ENCODE measurements at places on chromosomes 16 and 17.
A peak's percentile ranks its signal among the peaks of the same experiment; 100 is the strongest.

GRCh38 chr16:70572050-70572925 is 48.7 kb downstream of the SF3B3 start:
- peak; percentile 20 for DNase-seq

DNA sequence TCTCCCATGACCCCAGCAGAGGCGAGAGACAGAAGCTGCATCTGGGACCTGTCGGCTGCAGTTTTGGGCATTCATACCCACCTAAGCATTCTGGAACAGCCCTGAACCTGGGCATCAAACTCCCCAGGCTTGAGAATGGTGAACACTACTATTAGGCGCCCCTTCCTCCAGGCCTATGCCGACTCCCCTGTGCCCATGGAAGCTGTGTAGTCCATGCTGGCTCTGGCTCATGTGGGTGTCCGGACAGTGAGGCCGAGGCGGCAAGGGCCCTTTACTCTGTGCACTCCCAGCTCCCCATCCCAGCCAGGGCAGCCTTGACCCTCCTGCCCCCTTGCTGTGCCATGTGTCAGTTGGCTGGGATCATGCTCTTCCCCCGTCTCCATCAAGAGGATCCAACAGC is 89.0 kb upstream of the TOB1 start:
- no peak for DNase-seq

- DNase-seq, result peak; percentile 99
These were observed at the start of the genes ZNF646 and ZNF668 for GRCh38 chr16:31073970-31074813. Gene ZNF646 (plus strand): TSS chr16:31074422. CDS start chr16:31076325, 1,903 bp downstream. Gene ZNF668 (minus strand): TSS chr16:31074240. CDS start chr16:31064459, 9,781 bp downstream.

DNA sequence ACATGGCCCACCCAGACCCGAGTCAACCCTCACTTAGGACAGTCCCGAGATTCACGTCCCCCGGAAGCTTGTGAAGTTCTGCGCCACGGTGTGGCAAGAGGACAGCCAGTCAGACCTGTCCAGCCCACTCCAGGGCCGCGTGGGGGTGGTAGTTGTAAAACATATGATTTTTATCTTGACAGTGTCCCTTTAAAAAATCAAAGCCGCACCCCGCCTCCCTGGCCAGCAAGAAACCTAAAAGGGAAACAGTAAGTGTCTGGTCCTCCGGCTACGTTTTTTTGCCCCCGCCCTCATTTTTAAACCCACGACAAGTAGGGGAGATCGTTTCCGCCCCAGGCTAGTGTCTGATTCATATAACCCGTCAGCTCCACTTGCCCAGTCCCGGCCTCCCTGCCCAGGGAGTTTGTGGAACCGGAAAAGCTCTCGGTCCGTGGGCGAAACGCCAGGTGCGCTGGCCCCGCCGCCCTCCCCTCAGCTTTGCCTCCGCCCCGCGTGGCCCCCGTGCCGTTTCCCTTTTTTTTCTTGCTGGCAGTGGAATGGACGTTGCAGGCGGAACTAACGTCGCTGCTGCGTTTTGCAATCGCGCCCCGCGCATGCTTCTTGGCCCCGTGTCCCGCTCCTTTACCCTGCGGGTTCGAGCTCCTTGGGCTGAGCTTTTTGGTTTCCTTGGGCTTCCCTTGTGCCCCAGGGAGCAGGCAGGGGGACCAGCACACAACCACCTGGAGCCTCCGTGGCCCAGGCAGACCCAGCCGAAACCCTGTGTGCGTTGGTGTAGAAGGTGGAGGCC is 13.3 kb upstream of the NUDT16L1 start:
- no peak for DNase-seq

DNA sequence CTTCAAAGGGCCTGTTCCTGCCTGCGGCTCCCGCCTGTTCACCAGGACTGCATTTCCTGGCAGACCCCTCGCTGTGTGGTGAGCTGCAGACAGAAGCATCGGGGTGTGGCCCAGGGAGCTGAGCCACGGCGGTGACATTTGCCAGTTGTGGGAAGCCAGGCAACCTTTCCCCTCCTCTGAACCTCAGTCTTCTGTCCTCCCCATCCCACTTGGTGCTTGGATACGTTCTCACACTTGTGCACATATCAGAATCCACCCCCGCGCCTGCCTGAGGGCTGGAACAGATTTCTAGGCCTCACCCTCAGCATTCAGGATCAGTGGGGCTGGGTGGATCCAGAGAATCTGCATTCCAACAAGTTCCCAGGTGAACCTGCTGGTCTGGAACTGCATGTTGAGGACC is 63.5 kb downstream of the CRISPLD2 start:
- no peak for DNase-seq

GRCh38 chr16:81551151-81551808 is 106.7 kb downstream of the CMIP start:
- peak; percentile 65 for DNase-seq

DNA sequence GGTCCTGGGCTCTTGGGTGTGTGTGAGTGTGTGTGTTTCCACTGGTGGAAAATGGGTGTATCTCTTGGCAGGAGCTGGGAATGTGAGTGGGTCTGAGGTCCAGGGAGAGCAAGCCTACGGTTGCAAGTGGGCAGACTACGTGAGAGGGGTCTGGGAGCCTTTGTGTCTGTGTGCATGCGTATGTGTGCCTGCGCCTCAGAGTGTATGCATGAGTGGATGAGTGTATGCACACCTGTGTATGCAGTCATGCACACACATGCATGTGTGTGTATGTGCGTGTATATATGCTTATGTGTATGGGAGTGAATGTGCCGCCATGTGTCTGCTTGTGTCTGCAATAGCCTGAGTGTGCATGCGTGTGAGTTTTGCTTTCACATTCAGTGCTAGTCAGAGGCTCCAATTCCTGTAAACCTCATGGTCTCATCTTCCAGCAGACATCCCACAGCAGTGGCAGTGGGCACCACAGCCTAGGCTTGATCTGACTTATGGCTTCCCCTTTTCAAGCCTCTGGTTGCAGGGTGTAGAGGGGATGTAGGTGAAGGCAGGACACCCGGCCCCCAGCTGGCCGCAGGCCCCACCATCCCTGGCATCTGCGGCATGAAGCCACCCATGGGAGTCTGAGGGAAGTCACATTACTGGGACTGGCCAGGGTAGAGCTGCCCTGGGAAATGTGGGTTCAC is 19.7 kb upstream of the RMI2 start:
- no peak for DNase-seq

DNA sequence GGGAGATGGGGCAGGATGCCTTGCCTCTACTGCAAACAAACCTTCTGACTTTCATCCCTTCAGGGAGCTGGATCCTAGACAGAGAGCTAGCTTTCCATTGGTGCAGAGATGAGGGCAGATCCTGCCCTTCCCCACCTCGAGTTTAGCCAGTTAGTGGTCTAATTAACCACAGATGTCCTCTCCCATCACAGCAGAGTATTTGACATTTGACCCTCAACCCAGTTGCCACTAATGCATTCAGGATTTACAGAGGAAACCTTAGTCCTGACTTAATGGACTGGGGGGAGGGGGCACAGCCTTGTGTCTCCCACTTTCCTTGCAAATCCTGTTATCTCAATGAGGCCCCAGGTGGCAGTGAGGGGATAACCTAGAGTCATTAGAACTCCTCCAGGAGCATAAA is 10.2 kb downstream of the PIP4K2B start:
- peak; percentile 30 for DNase-seq

- DNase-seq, result no peak
These were observed at the start of gene GRB7 for GRCh38 chr17:39737760-39738567. Gene GRB7 (plus strand): TSS chr17:39737938. CDS start chr17:39742302, 4,364 bp downstream.

GRCh38 chr17:61474235-61474927 is 22.2 kb downstream of the TBX4 start:
- peak; percentile 70 for DNase-seq

DNA sequence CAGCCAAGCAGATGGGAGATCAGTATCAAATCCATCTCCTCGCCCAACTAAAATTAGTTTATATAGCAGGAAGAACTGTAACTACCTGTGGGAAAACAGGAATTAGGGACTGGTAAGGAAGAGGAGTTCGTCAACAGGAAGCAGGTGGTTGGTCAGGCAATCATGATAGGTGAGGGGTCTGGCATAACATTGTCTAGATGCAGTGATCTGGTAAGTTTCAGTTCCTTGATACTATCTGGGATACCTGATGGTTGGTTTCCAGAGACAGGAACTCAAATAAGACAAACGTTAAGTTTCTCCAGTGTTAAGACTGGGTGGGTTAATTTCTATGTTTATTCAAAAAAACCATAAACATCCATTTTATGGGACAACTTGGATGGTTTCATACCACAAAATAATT is 53.8 kb downstream of the CEP112 start:
- DNase-seq, result no peak

- no peak for DNase-seq
These were observed 11.5 kb upstream of the KRT38 start for GRCh38 chr17:41452281-41452680.

DNA sequence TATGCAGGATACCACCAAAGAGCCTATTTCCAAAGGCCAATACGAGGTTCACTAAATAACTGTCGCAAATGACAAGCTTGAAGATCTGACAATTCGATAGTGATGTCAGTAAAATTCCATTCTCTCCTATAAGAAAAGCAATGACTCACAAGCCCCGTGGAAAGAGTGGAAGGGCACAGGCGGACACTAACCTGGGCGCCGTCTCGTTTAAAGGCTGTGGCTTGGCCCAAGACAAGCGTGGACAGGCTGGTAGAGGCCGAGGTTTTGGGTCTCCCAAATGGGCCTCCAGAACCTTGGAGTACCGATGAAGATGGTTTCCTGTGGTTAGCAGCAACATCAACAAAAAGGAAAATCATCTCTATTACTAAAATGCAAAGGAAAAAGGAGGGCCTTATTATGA is 16.5 kb upstream of the SLC38A8 start:
- no peak for DNase-seq

DNA sequence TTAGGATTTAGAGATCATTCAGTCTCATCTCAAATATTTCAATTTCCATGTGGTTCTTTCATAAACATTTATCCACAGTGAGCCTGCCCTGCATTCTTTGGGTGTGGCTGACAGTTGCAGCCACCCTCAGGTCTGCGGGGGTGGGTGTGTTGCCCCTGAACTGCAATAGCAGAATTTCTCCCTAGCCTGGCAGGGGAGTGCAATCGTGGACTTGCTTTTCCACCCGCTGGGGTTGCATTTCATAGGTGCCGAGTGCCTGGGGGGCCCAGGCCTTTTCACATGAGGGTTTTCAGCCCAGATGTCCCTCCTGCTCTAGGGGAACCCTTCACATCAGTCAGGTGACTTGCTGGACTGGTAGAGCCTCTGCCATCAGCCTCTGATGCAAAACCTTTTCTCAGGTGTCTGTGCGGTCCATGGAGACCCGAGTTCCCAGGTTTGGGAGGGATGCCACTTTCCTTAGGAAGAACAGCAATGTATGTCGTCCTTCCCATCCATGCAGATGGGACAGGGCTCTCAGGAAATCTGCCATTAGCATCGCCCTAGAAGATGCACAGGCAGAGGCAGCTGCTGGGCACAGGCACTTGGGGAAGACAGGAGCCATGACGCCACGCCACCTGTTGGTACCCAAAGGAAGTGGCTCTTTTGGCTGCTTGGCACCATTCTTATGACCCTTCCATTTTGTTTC is 2.4 kb upstream of the USP36 start:
- no peak for DNase-seq

DNA sequence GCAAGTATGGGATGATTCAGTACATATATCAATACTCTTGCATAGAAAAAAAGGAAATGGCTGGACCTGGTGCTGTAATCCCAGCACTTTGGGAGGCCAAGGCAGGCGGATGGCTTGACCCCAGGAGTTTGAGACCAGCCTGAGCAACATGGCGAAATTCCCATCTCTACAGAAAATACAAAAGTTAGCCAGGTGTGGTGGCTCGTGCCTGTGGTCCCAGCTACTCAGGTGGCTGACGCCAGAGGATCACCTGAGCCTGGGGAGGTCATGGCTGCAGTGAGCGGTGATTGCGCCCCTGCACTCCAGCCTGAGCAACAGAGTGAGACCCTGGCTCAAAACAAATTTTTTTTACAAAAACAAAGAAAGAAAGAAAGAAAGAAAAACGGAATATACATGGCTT is 7.1 kb upstream of the SGF29 start:
- no peak for DNase-seq

DNA sequence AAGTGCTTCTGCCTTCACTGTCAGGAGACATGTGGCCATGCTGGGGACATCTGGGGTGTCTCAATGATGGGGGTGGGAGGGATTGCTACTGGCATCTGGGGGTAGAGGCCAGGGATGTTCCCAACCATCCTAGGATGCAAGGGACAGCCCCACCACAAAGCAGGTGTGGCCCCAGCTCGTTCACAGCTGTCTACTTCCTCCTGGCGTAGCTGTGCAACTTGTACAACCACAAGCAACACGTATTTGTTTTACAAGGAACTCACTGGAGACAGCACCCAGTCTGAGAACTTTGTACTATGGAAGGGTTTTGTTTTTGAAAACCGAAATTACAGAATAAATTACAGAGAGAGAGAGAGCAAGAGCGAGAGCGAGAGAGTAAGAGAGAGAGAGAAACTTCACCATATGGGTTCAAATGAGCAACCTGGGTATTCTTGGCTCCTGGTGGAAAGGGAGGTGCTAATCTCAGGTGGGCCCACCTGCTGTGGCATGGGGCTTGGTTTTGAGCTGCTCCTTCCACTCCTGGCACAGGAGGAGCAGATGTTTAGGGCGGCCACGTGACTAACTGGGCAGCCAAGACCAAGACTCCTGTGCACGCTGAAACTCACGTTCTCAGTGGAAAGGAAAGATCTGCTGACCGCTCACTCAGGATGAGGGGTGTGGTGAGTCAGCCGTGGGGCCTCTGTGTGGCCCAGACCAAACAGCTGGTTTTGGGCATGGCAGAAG is 17.5 kb upstream of the TNFRSF13B start:
- no peak for DNase-seq

DNA sequence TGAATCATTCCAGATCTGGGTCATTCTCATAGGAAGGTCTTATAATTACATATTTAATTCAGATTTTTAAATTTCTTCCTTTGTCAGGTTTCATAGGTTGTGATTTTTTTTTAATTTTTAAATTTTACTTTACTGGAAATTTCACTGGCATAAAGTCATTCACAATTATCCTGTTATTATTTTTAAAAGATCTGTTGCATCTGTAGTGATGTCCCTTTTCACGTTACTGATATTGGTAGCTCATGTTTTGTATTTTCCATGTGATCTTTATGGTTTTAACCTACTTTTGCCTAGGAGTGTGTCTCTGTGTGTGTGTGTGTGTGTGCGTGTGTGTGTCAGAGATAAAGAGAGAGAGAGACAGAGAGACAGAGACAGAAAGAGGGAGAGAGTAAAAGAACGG is 216.6 kb upstream of the KCNJ16 start:
- no peak for DNase-seq

- peak; percentile 93 for DNase-seq
These were observed 198.9 kb downstream of the ZFHX3 start for GRCh38 chr16:72848759-72849664.

DNA sequence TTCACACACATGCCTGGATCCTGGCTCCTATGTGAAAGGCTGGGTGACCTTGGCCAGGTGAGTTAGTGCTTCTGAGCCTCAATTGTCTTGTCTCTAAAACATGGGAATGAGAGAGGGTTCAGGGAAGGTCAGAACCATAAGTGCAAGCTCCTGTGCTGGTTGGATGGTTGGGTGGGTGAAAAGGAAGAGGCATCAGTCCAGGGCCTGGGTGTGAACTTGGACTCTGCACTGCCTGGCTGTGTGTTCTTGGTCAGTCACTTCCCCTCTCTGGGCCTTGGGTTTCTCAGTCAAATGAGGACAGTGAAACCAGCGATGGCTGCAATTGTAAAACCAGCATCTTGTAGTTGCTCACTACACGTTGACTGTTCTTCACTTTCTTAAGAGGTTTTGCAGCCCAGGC is 643 bp upstream of the KCNG4 start:
- DNase-seq, result no peak

- no peak for DNase-seq
These were observed 18.8 kb downstream of the POLR2A start for GRCh38 chr17:7502987-7503386.
